ENCODE measurements at places on chromosomes 7 and 10.

GRCh38 chr10:59222788-59223187 is 46.3 kb downstream of the PHYHIPL start:
- DNase-seq = no peak

DNA sequence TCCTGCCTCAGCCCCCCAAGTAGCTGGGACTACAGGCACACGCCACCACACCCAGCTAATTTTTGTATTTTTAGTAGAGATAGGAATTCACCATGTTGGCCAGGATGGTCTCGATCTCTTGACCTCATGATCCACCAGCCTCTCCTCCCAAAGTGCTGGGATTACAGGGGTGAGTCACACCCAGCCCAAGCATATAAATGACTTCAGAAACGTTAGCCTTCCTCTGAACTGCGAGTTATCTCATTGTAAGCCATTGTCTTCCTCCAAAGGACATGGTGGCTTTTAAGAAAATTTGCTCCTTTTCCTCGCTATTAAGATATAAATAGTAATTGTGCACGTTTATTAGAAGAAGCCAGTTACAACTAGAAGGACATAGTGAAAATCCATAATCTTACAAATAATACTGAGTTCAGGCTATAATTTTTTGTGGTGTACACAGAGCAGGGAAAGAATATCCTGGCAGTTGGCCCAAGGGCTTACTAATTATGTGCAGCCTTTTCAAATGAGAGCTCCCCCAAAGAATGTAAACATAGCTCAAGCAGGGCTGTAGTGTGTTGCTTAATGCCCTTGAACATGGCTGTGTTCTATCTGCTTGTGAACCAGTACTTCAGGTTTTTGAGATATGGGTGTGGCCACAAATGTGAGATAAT is 495.8 kb downstream of the PARD3 start:
- peak; percentile 90 for DNase-seq

GRCh38 chr7:111173990-111174389 is 83.1 kb downstream of the LRRN3 start:
- DNase-seq = no peak

DNA sequence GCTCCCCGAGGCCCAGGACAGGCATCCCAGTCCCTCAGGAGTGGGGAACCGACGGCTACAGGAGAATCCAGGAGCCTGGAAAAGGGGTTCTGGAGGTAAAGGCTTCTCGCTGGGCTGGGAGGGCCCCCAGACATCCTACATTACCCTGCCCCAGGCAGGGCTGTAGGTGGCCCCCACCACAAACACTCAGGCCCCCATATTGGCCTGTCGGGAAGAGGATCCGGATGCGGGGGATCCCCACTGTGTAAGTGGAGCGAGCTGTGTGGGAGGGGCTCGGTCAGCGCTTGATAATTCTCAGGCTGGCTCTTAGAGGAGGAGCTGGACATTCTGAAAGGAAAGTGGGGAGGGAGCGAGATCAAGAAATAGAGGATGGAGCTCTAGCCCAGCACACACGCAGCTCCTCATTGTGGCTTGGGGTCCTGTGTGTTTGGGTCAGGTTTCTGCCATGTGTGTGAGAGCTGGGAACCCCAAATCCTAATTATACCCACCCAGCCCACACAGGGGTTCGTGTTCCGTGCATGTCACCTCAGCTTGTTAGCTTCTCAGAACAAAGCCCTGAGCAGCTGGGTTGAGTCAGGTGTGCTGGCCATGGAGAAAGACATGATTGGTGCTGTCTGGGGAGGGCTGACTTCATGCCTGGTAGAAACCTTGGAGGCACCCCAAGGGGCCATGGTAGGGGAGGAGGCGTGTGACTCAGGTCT is 49.4 kb downstream of the ZNF467 start:
- DNase-seq = no peak

DNA sequence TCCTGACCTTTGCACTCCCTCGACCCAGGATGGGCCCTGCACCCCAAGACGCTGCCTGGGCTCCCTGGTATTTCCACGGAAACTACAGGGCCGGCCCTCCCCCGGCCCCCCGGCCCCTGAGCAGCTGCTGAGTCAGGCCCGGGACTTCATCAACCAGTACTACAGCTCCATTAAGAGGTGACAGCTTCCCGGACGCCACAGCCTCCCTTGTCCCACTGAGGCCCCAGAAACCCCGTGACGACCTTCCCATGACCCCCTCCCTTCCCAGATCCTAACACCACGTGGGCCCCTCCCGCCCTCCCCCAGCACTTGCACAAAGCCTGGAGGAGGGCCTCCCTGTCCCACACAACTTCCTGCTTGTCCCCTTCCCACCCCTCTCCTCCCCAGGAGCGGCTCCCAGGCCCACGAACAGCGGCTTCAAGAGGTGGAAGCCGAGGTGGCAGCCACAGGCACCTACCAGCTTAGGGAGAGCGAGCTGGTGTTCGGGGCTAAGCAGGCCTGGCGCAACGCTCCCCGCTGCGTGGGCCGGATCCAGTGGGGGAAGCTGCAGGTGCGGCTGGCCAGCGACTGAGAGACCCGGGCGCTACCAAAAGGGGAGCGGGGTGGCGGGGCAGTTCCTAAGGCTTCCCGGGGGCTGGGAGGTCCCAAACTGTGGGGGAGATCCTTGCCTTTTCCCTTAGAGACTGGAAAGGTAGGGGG is 5.7 kb downstream of the NOS3 start:
- DNase-seq = no peak

- DNase-seq = no peak
Observed at GRCh38 chr10:131869344-131869743, 31.5 kb upstream of the PPP2R2D start.

Measured in DMS153 (cell line).